ENCODE measurements at places on chromosomes 5 and 9. TPM values are rescaled to one million over a fixed set of nuclear protein-coding genes. Genes with fewer than 3 reads are reported as not detected.

- no peaks in the 10 kb centered on the region for H3K36me3 ChIP-seq
- H3K4me3 ChIP-seq: no peak overlapping the region
- no peaks in the 10 kb centered on the region for H3K27me3 ChIP-seq
- no peak for DNase-seq
- no peak overlapping the region for H3K27ac ChIP-seq
Measured at GRCh38 chr5:17443333-17444130, 54.5 kb upstream of the TAF11L2 start.

SCGB3A2 gene
- 70.6 TPM for polyA plus RNA-seq

RNF224 gene
- polyA plus RNA-seq: 0.88 TPM

GRCh38 chr5:68353605-68354004 is 138.0 kb downstream of the PIK3R1 start:
- no peak for DNase-seq
- no peak overlapping the region for H3K27ac ChIP-seq
- H3K27me3 ChIP-seq: no peaks in the 10 kb centered on the region
- H3K4me3 ChIP-seq: no peak overlapping the region
- no peaks in the 10 kb centered on the region for H3K4me1 ChIP-seq
- H3K36me3 ChIP-seq: no peaks in the 10 kb centered on the region

- no peaks in the 10 kb centered on the region for H3K36me3 ChIP-seq
- no peak overlapping the region for H3K4me3 ChIP-seq
- H3K27me3 ChIP-seq: no peaks in the 10 kb centered on the region
- DNase-seq: no peak
- no peak overlapping the region for H3K27ac ChIP-seq
Measured at GRCh38 chr5:35117967-35118366, 70.2 kb upstream of the AGXT2 start.

- peak; percentile 6 for DNase-seq
- H3K36me3 ChIP-seq: no peaks in the 10 kb centered on the region
- H3K27me3 ChIP-seq: no peaks in the 10 kb centered on the region
- H3K4me1 ChIP-seq: no peaks in the 10 kb centered on the region
Measured at GRCh38 chr5:106451998-106452397, 1218.7 kb downstream of the EFNA5 start.

DNA sequence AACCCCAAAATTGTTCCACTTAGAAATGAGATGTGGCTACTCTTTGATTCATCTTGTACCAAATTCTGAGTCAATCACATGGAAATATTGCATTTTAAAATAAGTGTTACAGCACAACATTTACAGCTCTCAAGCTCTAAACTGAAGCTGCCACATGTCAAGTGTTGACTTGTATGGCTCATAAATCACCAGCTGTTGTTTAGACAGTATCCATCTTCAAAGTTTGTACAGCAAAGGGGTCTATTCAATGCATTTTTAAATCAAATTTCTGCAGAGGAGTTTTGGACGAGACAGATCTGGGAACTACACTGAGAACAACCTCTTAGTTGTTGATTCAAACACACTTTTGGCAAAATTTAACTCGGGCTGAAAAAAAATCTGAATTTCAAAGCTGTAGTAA is 31.4 kb downstream of the CHSY3 start:
- no peak overlapping the region for H3K4me3 ChIP-seq
- no peak for DNase-seq

DNA sequence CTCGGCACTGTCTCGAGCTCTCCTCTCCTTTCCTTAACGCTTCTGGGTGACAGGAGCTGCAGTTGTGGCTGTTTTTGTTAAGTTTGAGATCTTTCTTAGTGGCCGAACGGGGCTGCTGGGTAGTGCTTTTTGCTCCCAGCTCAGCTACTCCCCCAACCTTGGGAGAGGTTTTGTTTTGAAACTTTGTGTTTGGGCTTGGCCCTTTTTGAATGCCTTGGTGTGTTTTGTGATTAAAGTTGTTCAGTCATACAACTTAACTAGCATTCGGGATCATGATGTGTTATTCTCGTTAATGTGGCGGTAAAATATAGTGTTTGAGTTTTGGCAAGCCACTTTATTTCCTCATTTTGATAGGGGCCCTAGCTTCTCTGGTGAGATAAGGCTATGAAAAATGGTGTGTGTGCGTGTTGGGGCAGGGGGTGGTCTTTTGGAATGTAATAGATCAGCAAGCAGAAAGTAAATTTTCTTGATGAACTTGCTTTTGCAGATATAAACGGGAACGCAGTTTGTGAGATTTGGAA is 1.1 kb downstream of the KDM3B start:
- no peak for DNase-seq
- H3K4me3 ChIP-seq: peak overlapping the region; percentile 98
- H3K4me1 ChIP-seq: peaks cover 12% of the 10 kb centered on the region
- H3K27ac ChIP-seq: peak overlapping the region; percentile 99

DNAH5 gene
- polyA plus RNA-seq: 0.17 TPM

- H3K27me3 ChIP-seq: no peaks in the 10 kb centered on the region
- peaks cover 2% of the 10 kb centered on the region for H3K4me1 ChIP-seq
- H3K4me3 ChIP-seq: no peak overlapping the region
- H3K36me3 ChIP-seq: no peaks in the 10 kb centered on the region
- no peak for DNase-seq
Measured at GRCh38 chr5:113024076-113024697, 47.6 kb downstream of the DCP2 start.

DNA sequence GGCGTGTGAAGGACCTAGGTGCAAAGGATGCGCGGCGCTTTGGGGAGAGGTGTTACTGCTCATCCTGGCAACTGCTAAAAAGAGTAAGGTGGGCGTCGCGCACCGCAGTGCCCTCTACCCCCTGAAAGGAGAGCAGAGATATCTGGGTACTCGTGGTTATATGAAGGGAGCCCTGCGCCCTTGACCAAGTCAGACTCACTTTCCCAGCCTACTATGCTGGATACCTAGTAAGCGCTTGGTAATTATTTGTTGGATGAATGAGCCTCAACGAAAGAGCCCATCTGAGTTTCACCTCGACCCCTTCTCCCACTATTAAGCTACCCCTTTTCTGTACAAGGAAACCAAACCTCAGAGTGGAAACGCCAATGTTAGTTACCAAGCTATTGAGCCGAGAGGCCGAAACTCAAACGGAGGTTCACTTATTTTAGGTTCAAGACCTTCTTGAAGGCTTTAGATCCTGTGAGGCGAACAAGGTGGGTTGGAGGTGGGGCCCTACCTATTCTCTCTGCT is 8.0 kb downstream of the LHX6 start:
- H3K36me3 ChIP-seq: no peaks in the 10 kb centered on the region
- no peak for DNase-seq
- peaks cover 100% of the 10 kb centered on the region for H3K27me3 ChIP-seq

GRCh38 chr5:4941957-4942830 is 197.9 kb upstream of the ADAMTS16 start:
- DNase-seq: peak; percentile 25
- H3K27me3 ChIP-seq: no peaks in the 10 kb centered on the region
- H3K27ac ChIP-seq: no peak overlapping the region

DNA sequence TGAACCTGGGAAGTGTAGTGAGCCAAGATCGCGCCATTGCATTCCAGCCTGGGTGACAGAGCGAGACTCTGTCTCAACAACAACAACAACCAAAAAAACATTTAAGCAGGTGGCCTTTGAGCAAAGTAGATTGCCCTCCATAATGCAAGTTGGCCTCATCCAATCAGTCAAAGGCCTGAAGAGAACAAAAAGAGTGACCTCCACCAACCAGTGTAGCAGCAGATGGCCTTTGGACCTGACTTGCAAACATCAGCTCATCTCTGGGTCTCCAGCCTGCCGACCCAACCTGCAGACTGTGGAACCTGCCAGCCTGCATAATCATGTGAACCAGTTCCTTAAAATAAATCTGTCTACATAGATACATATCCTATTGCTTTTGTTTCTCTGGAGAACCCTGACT is 7.5 kb downstream of the FRRS1L start:
- H3K27ac ChIP-seq: no peak overlapping the region
- H3K4me1 ChIP-seq: no peaks in the 10 kb centered on the region
- H3K4me3 ChIP-seq: no peak overlapping the region
- H3K36me3 ChIP-seq: no peaks in the 10 kb centered on the region

PSMB7 gene
- polyA plus RNA-seq: 226 TPM

DNA sequence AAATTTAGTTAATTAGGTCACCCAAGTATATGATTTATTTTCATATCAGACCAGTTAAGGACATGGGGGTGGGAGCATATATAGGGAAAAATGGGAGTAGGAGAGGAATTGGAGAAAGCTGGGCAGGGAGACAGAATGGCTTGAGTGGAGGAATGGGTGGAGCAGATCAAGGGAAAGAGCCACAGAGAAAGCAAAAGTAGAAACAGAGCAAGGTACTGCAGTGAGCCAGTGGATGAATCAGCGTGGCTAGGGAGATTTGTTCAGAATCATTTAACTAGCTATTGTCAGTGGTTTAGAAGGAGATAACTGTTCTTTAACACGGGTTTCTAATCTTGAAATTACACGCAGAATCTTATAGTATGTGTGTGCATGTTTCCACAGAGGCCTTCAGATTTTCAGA is 37.4 kb downstream of the SNX24 start:
- no peak overlapping the region for H3K4me3 ChIP-seq
- no peak for DNase-seq
- no peak overlapping the region for H3K27ac ChIP-seq

DNA sequence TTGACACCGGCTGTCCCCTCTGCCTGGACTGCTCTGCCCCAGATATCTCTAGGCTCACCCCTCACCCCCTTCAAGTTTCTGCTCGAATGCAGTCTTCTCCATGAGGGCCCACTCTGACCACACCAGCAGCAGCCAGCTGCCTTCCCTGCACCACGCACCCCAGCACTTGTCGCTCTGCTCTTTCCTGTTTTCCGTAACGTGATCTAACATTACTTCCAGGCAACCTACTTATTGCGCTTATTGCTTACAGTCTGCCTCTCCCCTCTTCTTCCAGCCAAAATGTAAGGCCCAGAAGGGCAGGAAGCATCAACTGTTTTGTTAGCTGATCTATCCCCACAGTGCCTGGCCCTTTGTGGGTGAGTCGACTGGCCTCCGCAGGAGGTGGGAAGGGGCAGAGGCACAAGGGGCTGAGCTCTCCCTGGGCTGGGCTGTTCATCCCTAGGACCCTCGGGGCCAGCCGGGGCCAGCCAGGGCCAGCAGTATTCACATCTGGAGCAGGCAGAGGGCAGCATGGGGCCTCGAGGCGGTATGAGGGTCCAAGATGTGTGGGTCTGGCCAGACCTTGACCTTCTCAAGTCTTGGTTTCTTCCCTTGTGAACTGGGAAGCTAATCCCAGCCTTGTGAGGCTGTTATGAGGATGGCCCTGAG is 11.6 kb upstream of the DBN1 start:
- H3K36me3 ChIP-seq: no peaks in the 10 kb centered on the region
- no peak overlapping the region for H3K4me3 ChIP-seq
- no peaks in the 10 kb centered on the region for H3K27me3 ChIP-seq
- no peak for DNase-seq

- H3K27ac ChIP-seq: no peak overlapping the region
- peaks cover 12% of the 10 kb centered on the region for H3K4me1 ChIP-seq
- DNase-seq: no peak
- H3K36me3 ChIP-seq: no peaks in the 10 kb centered on the region
- H3K27me3 ChIP-seq: no peaks in the 10 kb centered on the region
- no peak overlapping the region for H3K4me3 ChIP-seq
Measured at GRCh38 chr5:67000794-67001475, 195.7 kb downstream of the CD180 start.

GRCh38 chr9:132589148-132590036 is 7.0 kb downstream of the BARHL1 start:
- H3K27ac ChIP-seq: no peak overlapping the region
- peaks cover 8% of the 10 kb centered on the region for H3K4me1 ChIP-seq
- DNase-seq: no peak

GABRA1 gene
- not detected for polyA plus RNA-seq

CCIN gene
- polyA plus RNA-seq: 0.23 TPM

GRCh38 chr9:73234008-73234360 is 82.3 kb downstream of the ANXA1 start:
- H3K4me3 ChIP-seq: no peak overlapping the region
- no peak for DNase-seq
- no peaks in the 10 kb centered on the region for H3K36me3 ChIP-seq
- H3K27ac ChIP-seq: no peak overlapping the region
- H3K27me3 ChIP-seq: no peaks in the 10 kb centered on the region

DNA sequence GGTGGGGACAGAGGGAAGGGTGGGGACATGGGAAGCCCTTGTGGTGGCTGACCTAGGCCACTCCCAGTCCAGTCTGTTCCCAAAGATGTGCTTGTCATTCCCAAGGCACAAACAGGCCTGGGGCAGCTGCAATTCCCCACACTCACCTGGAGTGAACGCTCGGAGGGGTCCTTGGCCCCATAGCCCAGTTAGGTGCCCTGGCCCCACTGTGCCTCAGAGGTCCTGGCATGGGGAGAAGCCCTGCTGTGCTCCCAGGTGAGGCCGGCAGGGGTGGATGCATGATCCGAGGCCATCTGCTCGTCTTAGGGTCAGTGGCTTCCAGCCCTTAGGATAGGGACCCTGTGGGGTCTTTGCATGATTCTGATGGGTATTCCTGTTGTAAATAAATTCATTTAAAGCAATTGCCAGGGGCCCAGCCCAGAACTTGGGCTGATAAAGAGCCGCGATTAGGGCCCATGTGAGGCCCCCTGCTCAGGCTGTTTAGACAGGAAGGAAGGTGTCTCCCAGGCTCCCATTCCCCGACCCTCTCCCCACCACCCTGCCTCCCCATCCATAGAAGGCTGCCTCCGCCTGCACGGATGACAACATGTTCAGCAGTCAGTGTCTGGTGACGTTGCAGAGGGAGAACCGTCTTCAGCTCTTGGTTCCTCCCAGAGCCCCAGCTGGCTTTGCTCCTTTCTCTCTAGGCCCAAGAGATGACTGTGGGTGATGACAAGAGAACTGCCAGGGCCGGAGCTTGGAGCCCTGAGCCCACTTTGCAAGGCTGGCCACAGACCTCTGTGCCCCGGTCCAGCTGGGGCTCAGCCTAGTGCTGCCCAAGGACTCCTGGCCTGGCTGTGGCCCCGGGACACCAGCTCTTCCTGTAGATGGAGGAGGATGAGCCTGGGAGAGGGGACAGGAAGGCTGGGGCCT is 28.4 kb upstream of the IRX4 start:
- H3K27ac ChIP-seq: no peak overlapping the region
- H3K27me3 ChIP-seq: no peaks in the 10 kb centered on the region

GRCh38 chr5:116613445-116613844 is 38.8 kb upstream of the SEMA6A start:
- no peaks in the 10 kb centered on the region for H3K4me1 ChIP-seq
- no peak overlapping the region for H3K27ac ChIP-seq
- no peak overlapping the region for H3K4me3 ChIP-seq
- DNase-seq: no peak
- no peaks in the 10 kb centered on the region for H3K27me3 ChIP-seq

FOXD4L3 gene
- not detected for polyA plus RNA-seq

CARD6 gene
- 1.4 TPM for polyA plus RNA-seq

SOWAHA gene
- 3.1 TPM for polyA plus RNA-seq

GRCh38 chr5:1217596-1218206 is 7.5 kb upstream of the SLC6A18 start:
- no peak overlapping the region for H3K27ac ChIP-seq
- no peaks in the 10 kb centered on the region for H3K4me1 ChIP-seq
- H3K27me3 ChIP-seq: no peaks in the 10 kb centered on the region
- DNase-seq: no peak
- no peak overlapping the region for H3K4me3 ChIP-seq
- no peaks in the 10 kb centered on the region for H3K36me3 ChIP-seq

Data from hepatocyte (in vitro differentiated cells).